ENCODE measurements at places on chromosomes 7 and 10.

DNA sequence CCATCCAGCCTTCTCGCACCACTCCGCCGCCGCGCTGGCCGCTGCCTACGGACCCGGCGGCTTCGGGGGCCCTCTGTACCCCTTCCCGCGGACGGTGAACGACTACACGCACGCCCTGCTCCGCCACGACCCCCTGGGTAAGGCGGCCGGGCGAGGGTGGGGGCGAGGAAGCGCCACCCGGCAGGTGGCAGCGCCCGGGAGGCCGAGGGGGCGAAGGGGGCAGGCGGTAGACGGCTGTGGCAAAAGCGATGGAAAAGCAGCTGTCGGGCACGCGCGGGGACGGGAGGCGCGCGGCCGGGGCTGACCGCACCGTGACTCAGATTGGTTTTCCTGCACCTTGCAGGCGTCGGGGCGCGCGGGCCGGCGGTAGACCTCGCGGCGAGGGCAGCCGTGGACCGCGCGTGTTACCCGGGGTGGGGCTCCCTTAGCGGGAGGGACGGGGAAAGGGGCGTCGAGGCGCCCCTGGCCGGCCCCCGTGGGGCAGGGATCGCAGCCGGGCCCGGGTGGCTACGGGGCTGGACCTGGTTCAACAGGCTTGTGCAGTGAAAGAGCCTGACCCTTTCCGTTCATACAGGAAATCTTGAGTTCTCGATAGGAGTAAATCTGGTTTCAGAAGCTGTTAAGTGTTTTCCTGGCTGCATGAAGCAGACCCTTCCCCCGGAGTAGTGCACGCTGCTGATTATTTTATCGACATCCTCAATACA lies 608 bp downstream of the HHEX start:
- peak; percentile 52 for DNase-seq

- DNase-seq: no peak
Measured at GRCh38 chr10:17383801-17384555, 70.4 kb downstream of the ST8SIA6 start.

GRCh38 chr10:62527019-62527827 lies 153.1 kb downstream of the ZNF365 start:
- no peak for DNase-seq

GRCh38 chr7:1885465-1886226 lies 215.6 kb downstream of the ELFN1 start:
- no peak for DNase-seq

DNA sequence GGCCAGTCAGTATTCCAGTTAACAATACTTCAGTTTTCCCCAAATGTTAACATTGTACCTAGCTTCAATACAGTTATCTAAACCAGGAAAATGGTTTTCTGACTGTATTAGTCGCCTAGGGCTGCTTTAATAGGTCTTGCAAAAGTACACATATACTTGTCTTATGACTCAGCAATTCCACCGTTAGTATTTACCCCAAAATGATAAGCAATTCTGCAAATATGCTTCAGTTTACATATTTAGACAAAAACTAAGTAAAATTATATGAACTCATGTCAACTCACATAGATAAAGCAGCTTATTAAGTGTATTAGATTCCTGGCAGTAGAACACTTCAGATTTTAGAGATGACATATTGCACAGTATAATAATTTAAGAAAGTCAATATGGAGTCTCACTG lies 363.3 kb downstream of the ARL4A start:
- peak; percentile 70 for DNase-seq

DNA sequence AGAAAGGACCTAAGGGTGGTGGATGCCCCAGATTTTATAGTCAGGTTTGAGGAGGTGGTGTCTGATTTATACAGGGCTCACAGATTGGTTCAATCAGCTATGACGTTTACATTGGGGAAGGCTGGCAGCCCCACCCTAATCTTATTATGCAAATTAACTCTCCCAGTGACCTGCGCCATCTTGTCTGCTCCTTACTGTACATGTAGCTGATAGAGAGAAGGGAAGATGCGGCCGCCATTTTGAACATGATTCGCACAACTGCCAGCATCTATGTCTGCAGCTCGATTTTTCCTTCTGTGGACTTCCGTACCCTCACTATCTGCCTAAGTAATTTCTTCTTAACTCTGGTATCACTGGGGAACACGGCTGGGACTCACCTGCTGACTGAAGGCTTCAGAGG lies 619.0 kb upstream of the DPP6 start:
- no peak for DNase-seq

DNA sequence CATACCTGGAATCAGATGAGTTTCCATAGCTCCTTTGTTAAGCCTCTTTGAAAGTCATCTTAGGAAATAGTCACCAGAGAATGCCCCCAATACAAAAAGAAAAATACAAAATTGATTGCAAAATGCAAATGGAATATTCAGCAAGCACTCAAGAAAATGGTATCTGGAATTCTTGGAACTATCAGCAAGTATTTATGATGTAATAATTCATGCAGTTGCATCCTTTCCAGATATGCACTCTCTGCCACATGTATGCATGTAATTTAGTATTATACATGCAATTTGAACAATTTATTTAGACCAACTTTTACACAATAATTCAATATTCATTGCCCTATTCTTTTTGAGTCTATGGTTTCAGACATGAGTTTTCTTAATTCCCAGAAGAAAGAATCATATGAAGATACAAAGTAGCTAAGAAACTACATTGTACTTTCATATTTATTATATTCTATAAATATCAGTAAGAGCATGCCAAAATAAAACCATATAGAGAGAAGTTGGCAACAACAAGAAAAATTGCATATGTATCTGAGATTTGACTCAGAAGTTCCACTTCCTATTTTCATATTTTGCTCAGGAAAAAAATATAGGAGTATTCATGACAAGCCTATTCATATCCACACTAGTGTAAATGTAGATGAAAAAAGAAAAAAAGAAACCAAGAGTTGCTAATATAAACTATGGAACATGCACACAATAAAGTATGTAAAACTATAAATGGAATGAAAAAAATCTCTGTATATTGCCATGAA lies 338.5 kb downstream of the SEMA3D start:
- DNase-seq: no peak

- DNase-seq: no peak
Measured at GRCh38 chr10:114033566-114033965, 10.1 kb upstream of the ADRB1 start.

DNA sequence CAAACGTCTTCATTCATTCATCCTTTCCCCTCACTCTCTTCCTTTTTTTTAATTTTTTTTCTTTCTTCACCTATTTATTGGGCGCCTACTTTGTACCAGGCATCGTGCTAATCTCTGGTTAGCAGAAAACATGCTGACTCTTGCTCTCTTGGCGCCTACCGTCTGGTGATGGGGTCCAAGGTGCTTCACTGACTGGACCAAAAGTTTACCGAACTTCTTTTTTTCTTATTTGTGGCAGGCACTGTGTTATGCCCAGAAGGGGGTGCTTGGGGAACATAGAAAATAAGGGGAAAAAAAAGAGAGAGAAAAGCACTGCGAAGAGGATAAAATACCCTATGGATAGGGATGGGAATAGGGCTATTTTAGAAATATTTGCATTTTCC lies 505 bp upstream of the FAM204A start:
- DNase-seq: no peak

DNA sequence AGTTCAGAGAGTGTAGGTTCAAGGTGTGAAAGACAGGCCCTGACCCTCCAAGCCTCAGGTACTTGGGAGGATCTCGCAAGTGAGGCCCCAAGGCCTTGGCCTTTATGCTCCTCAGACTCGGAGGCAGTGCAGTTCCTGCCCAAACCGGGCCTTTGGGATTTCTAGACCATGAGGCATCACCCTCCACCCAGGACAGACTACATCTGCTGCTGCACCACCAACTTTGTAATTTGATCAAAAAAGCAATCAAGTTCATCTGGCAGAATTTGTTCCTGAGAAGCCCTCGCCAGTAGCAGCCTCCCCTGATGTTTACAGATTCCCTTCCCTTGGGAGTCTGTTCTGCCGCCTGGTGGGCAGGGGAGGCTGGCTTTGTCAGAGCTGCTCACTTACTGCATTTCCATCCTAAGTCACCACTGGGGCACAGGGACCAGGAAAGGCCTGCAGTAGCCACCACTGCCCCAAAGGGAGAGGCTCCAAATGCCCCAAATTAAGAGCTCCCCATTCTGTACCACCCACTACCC lies 2.1 kb downstream of the CAMK2G start:
- no peak for DNase-seq

DNA sequence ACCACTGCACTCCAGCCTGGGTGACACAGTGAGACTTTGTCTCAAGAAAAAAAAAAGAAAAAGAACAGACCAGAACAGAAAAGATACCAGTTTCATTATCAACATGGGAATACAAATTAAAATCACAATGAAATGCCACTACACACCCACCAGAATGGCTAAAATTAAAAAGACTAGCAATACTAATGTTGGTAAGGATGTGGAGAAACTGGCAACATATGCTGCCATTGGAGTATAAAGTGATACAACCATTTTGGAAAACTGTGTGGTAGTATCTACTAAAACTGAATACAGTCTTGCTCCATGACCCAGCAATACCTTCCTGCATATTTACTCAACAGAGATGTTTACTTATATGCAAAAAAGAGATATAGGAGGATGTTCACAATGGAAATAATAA lies 2.9 kb upstream of the RRP12 start:
- no peak for DNase-seq

- no peak for DNase-seq
Measured at GRCh38 chr7:80827239-80827633, 91.6 kb downstream of the SEMA3C start.

- DNase-seq: peak; percentile 96
Measured at GRCh38 chr10:27155066-27155754, at the start of gene MASTL. Gene MASTL, plus strand, starts transcription at chr10:27155352. Its CDS starts 75 bp downstream, at chr10:27155427.

DNA sequence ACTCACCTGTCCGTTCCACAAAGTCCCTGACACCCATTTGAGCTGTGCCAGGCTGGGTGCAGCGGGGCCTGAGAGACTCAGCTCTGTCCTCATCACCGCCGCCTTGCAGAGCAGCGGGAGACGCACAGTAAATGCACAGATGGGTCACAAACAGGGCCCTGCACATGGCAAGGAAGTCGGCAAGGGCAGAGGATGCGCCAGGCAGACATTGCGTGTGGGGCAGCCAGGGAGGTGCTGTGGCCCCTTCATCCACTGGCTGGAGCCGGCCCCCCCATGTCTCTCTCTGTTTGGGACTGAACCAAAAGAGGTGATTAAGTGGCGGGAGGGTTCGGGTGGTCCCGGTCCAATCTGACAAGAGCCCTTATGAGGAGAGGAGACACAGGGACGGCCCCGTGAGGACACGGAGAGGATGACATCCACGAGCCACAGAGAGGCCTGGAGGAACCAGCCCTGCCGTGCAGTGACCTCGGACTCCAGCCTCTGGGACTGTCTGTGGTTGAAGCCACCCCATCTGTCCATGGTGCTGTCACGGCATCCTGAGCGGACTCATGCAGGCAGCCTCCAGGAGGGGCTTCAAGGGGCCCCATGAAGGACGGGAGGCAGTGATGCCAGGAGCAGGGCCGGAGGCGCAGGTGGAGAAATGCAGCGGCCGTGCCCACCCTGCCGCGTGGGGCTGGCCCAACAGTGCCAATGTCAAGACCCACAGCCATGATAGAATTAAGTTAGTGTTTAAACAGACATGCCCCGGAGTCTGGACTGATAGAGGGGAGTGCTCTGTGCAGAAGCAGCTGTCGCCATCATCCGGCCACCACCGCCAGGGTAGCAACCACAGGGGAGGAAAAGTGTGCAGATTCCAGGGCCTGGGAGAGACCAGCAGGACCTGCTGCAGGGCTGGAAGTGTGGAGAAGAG lies 28.4 kb upstream of the FOXL3 start:
- DNase-seq: no peak

GRCh38 chr7:74412056-74412455 lies 41.6 kb upstream of the GTF2IRD1 start:
- no peak for DNase-seq

- DNase-seq: no peak
Measured at GRCh38 chr7:114133717-114134116, 214.9 kb upstream of the PPP1R3A start.

- DNase-seq: no peak
Measured at GRCh38 chr10:71419002-71419540, 22.4 kb downstream of the CDH23 start.

GRCh38 chr7:44159824-44160630 lies 18.9 kb upstream of the MYL7 start:
- no peak for DNase-seq

Data from erythroblast (primary cell).